ENCODE measurements at places on chromosomes 3 and 15.
A peak's percentile ranks its signal among the peaks of the same experiment; 100 is the strongest.

DNA sequence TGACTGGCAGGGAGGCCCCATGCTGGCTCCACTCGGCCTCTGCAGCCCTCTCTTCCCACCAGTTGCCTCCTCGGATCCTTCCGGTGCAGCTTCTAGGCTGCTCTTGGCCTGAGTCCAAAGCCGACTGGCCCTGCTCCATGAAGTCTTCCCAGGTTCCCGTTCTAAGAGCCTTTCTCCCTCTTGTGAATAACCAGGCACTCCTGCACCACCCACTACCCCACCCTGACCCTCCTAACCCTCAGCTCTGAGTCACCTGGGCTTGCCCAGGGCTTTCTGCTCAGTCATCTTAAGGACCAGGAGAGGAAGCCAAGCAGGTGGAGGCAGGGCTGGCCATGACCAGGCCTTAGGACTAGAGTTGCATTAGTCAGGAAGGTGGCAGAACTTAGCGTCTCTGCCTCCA, 28.1 kb upstream of the CNBP start:
- peak; percentile 98 for DNase-seq

GRCh38 chr15:64455961-64456371, 4.4 kb upstream of the ZNF609 start:
- DNase-seq = peak; percentile 41

- DNase-seq = no peak
These were observed 64.4 kb downstream of the GTPBP8 start for GRCh38 chr3:113055201-113055600.

- DNase-seq = no peak
These were observed 92.9 kb downstream of the LRRC3B start for GRCh38 chr3:26715431-26715830.

- DNase-seq = no peak
These were observed 28.2 kb upstream of the CCDC50 start for GRCh38 chr3:191301017-191301416.

DNA sequence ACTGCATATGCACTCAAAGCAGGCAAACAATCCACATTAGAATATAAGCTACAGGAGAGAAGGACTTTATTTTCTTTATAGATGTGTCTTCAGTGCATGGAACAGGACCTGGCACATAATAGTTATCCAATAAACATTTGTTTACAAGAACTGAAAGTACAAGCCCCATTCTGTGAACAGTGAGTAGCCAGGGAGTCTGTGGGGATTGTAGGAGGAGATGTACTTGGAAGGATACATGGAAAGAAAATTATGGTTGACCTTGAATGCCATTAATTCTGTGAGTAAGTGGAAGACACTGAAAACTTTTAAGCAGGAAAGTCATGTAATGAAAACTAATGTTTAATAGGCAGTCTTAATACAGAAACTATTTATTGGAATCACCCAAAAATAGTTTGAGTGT, 28.3 kb downstream of the MASP1 start:
- DNase-seq = peak; percentile 37

- no peak for DNase-seq
These were observed 4.3 kb downstream of the BTBD1 start for GRCh38 chr15:83062768-83063180.

Measured in renal cortical epithelial cell (primary cell).